NT2/D1 (cell line): ENCODE measurements at places on chromosomes 3 and 15.

GRCh38 chr15:34802803-34803750 lies 7.7 kb upstream of the ACTC1 start:
- DNase-seq, result no peak

DNA sequence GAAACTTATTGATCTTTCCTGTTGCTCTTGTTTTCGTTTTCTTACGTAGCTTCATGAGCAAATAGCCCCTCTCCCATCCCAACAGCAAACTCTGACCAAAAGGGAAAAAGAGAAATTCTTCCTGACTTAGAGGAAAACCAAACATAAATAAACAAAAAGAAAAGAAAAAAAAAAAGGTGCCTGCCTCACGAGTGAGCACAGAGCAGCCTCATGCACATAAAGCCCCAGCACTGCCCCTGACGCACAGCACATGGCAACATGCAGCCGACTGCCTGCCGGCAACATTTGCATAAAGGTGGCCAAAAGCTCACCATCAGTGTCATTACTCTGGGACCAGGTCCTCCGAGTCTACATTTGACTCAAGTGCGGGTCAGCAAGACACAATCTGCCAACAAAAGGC lies 6.4 kb downstream of the POC1A start:
- DNase-seq, result no peak

- no peak for DNase-seq
Observed at GRCh38 chr3:146894406-146894805, 289.3 kb upstream of the PLSCR5 start.

DNA sequence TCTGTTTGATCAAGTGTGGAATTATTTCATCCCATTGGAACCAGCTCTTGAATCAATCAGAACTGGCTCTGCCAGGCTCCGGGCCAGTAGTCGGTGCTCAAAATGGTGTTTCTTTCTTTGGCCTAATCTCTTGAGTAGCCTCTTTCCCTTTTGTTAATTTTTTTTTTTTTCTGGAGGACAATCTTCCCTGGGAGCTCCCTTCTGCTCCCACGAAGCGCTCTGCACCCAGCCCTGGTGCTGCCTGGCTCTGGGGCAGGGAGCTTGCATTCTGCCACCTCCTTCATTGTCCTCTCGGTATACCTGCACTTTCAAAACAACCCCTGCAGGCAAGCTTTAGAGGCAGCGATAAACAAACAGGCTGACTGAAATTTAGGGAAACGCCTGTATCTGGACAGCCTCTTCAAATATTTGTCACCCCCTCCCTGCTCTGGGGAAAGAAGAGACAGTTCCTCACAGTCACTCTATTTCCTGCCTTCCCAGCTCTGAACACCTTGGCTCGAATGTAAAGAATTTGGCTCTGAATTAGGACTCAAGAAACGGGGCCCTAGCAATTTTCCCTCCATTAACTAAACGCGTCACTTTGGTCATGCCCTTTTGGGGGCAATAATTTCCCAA lies 1.1 kb upstream of the THSD4 start:
- no peak for DNase-seq

DNA sequence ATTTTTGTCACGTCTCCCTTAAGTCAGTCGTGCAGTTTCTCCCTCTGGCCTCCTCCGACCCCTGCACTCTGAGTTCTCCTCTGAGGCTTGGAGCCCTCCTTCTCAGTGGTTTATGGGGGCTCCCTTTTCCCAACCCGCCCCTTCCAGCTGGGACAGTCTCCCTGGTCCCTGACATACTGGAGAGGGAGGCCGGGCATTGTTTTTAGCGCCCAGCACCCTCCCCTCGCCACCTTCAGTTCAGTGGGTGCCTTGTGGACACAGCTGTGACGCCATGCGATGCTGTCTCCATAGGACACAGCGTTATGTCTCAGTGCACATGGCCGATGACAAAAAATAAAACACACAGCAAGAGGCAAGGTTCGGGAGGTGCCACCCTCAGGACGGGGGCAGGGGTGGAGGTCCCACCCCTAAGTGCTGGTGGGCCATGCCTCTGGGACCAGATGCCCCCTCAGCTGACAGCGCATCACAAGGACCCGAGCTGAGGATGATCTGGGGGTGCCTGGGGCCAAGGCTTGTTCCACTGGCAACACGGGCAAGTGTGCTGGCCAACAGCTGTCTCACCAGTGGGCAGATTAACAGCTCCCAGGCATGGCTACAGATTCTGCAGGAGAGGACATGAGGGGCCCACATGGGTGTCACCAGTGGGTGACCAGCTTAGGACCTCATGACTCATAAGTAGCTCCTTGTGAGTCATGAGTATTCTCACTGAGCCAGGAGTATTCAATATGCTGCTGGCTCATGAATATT lies 81.6 kb downstream of the PLXNA1 start:
- DNase-seq, result no peak

DNA sequence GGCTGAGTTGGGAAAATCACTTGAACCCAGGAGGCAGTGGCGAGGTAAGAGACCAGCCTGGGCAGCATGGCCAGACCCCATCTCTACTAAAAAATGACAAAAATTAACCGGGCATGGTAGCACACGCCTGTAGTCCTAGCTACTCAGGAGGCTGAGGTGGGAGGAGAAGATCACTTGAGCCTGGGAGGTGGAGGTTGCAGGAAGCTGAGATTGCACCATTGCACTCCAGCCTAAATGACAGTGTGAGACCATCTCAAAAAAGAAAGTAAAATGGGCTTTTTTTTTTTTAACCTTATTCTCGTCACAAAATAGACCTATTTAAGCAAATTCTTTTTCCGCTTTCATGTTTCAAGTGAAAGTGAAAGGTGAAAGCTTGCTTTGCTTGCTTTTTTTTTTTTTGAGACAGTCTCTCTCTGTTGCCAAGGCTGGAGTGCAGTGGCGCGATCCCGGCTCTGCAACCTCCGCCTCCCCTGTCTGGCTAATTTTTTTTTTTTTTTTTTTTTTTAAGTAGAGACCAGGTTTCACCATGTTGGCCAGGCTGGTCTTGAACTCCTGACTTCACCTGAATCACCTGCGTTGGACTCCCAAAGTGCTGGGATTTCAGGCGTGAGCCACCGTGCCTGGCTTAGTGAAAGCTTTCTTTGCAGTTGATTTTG lies 3.6 kb downstream of the PDIA3 start:
- no peak for DNase-seq

DNA sequence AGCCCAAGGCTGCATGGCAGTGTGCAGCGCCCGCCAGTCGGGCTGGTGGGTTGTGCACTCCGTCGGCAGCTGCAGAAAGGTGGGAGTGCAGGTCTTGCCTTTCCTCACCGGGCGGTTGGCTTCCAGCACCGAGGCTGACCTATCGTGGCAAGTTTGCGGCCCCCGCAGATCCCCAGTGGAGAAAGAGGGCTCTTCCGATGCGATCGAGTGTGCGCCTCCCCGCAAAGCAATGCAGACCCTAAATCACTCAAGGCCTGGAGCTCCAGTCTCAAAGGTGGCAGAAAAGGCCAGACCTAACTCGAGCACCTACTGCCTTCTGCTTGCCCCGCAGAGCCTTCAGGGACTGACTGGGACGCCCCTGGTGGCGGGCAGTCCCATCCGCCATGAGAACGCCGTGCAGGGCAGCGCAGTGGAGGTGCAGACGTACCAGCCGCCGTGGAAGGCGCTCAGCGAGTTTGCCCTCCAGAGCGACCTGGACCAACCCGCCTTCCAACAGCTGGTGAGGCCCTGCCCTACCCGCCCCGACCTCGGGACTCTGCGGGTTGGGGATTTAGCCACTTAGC lies 4.3 kb downstream of the ISL2 start:
- no peak for DNase-seq

- DNase-seq, result no peak
Observed at GRCh38 chr3:102144063-102144462, 290.8 kb upstream of the ZPLD1 start.
